Smooth muscle cell of the brain vasculature (primary cell): ENCODE measurements at places on chromosomes 3 and 15.
A peak's percentile ranks its signal among the peaks of the same experiment; 100 is the strongest.

DNA sequence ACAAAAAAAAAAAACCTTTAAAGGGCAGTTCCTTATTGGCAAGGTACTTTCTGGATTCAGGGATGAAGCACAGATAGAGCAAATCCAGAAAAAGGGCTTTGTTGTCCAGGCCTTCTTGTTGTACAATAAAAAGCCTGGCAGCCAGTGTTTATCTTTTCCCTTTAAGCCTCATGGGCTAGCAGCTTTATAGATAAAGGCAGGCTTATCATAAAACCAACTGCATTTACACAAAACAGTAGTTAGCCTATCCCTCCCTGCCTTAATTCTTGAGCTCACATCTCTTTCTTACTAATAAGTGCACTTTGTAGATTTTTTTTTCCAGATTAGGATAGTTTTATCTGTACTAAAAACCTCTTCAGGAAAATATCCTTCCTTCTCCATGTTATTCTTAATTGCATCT lies 662.8 kb upstream of the CCDC54 start:
- DNase-seq: no peak

GRCh38 chr15:43881245-43881644 lies 54.4 kb downstream of the WDR76 start:
- no peak for DNase-seq

DNA sequence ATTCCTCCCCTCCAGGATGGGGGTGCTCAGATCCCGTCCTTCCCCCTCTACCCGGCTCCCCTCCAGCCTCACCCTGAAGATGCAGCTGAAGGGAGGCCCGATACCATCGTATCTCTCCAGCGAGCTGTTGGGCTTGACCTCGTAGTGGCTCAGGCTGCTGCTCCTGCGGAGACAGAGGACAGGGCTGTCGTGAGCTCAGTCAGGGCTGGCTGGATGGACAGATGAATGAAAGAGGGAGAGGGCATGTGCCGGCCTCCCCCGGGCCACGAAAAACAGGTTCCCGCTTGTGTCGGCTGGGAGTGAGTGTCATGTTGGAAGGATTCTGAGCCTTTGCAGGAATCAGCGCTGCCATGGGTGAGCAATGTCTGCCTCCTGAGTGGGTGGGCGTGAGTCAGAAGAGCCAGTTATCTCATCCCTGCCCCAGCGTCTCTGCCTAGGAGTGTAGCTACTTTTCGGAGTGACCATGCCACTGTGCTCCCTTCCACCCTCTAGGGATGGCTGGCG lies 35.2 kb downstream of the FEM1B start:
- no peak for DNase-seq

DNA sequence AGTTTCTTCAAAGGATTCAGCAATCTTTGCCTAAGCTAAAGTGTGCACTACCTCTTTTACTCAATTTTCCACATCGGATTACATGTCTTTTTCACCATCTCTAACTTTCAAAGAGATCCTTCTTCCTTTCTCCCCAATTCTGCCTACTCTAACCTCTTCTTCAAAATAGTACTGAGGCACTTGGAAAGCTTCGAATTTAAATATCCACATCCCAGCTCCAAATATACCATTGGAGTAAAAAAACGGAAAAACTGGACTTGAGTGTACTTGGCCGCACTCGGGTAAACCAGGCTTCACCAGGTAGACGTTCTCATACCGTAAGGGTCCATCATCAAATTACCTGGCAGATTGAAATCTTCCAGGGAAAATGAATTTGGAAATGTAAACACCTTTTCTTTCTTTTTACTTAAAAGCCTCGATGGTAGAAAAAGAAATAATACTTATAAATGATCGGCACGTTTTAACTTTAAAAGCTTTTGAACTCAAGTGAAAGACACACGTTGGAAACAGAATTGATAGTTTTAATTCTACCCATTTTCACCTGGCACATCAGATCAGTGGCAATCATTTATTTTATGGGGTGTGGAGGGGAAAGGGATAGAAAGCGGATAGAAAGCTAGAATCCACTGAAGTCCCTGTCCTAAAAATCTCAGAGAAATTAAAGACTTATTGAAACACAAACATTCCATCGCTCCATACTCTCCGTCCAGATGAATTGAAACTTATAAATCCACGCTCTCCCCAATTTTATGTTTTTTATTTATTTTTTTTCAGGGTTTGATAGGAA lies 8.2 kb upstream of the MEIS2 start:
- DNase-seq: no peak

DNA sequence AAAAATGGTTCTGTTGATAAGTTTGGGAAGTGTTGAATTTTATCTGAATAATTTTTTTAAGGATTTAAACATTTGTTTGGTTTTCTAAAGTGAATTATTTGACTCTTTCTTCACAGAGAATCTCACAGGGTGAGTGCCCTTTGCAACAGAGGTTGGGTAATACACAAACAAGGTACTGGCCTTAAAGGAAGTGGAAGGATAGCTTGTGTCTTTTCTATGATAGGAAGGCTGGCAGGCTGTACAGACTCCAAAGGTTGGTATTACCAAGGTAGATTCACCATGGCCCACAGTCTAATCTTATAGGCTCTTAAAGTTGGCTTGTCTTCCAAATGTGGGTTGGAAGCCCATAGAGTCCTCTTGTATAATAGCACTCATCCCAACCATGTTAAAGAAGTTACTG lies 311.5 kb downstream of the SV2B start:
- DNase-seq: no peak

- DNase-seq: no peak
These were observed 88.8 kb upstream of the HES1 start for GRCh38 chr3:194046995-194047645.

- no peak for DNase-seq
These were observed 160.9 kb upstream of the GALNT15 start for GRCh38 chr3:16013568-16013967.

- no peak for DNase-seq
These were observed 87.5 kb upstream of the FAM3D start for GRCh38 chr3:58754074-58754473.

DNA sequence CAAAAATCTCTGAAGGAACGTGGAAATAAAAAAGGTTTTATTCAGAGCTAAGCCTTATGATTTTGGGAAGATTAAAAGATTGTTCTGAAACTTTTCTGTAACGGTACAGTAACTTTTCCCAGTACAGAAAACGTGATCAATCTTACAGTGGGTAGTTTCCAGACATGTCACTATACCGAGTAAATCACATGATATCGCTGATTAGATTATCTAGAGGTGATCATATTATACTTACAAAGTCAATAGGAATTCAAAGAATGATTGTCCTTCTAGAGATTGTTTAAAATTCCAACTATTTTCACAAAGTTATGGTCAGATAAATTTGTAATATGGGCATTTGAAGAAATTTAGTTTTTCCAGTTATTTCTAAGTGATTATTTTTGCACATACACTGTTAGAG lies 736.0 kb upstream of the GRM7 start:
- no peak for DNase-seq

GRCh38 chr3:142180761-142181362 lies 31.5 kb upstream of the TFDP2 start:
- peak; percentile 15 for DNase-seq

GRCh38 chr3:97232393-97233034 lies 418.1 kb downstream of the EPHA6 start:
- no peak for DNase-seq

DNA sequence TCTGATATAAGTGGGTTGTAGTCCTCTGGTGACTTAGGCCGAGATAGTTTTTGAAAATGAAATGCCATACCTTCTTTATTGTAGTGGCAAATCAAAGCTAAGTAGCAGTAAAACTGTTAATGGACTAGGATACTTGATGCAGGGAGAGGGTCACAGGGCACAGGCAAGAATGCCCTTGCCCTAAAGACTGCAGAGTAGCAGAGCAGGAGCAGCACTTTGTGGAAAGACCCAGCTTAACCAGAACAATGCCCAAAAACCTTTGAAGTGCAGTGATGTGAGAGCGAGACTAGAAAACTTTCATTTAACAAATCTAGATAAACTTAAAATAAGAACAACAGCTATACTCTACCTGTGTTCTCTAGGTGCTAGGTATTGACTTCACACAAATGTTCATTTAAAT lies 121.9 kb downstream of the MBNL1 start:
- DNase-seq: no peak

GRCh38 chr3:112582244-112582874 lies 20.5 kb downstream of the SLC35A5 start:
- DNase-seq: no peak

DNA sequence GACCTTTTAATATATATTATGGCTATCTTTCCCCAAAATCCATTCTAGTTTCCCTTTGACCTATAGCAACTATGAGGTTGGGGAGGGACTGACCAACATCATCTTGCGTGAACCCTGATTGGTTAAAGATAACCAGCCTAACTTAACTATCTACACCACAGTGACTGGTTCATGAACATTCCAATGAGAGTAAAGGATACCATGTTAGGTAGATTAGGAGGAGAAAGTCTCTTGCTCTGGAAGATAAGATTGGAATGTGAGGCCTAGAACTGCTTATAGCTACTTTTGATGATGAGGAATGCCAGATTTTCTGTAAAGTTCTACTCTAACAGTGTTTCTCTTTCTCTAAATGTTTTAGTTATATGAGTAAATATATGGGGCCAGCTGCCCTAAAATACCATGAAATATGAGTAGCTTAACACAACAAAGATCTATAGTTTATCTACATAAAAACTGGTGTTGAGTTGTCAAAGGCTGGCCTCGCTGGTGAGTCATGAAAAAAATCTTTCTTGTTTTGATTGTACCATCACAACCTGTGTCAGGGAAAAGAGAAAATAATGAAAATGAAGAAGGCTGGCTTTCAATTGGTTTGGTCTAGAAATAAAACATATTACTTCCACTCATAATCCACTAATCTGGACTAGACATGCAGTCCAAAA lies 481.4 kb downstream of the NSUN3 start:
- DNase-seq: no peak

GRCh38 chr15:89459271-89460038 lies 36.9 kb downstream of the RHCG start:
- no peak for DNase-seq

GRCh38 chr15:53129121-53129904 lies 339.2 kb upstream of the ONECUT1 start:
- no peak for DNase-seq

DNA sequence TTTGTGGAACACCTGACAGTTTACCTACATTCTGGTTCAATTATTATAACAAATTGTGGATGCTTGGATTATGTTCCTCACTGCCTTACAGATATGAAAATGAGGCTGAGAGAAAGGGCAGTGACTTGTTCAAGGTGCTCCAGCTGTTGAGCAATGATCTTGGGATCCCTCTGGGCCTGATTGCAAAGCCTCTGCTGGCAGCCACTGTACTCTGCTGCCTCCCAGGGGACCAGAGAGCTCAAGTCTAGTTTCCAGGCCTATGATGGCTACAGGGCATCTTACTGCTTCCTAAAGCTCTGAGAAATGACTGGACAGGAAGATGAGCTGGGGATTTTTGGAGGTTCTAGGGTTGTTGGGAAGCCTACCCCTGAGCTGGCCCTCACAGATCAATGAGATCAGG lies 2.3 kb upstream of the SHC4 start:
- no peak for DNase-seq

- no peak for DNase-seq
These were observed at the start of gene FGF7 for GRCh38 chr15:49423021-49423420. FGF7 (plus strand) TSS chr15:49423242; CDS start chr15:49424298, 1,056 bp downstream.

GRCh38 chr3:112755845-112756613 lies 90.6 kb downstream of the CD200R1L start:
- DNase-seq: no peak

DNA sequence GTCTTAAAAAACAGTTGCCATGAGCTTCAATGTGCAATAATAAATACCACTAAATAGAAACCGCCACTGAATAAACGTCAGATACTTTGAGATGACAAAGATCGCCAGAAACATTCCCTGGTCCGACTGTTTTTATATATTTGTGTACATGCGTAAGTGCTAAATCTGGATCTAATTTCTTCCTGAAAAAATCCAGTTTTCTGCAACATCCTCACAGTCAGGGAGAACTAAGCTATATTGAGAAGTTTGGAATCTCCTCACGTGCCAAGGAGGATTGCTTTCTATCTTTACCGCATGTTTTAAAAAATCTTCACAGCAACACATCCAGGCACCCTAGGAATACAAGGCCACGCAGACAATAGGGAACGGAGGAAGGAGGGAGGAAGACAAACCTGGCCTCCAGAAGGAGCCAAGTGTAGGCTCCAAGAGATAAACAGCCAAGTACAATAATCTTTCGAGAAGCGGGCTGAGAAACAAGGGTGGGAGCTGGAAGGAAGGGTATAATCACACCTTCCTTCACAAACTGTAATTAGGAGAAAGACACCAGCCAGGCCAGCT lies 5.7 kb downstream of the VGLL4 start:
- DNase-seq: no peak
